ENCODE measurements at places on chromosomes 2 and 18.

DNA sequence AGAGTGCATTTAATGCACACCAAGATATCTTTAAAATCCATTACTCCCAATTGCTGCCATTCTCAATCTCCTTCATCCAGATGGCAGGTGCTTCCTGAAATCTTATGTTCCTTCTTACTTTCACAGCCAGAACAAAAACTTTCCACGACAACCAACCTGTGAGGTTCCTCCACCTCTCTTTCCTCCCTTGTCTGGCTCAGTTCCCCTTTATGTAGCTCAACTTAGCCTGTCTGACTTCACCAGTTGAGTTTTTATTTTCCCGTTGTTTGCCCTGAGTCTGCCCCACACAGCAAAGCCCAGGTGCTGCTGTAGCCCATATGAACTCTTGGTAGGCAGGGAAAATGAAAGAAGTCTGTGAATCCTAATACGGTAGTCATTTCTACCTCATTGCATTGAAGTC lies 112.5 kb downstream of the MREG start:
- DNase-seq = no peak

DNA sequence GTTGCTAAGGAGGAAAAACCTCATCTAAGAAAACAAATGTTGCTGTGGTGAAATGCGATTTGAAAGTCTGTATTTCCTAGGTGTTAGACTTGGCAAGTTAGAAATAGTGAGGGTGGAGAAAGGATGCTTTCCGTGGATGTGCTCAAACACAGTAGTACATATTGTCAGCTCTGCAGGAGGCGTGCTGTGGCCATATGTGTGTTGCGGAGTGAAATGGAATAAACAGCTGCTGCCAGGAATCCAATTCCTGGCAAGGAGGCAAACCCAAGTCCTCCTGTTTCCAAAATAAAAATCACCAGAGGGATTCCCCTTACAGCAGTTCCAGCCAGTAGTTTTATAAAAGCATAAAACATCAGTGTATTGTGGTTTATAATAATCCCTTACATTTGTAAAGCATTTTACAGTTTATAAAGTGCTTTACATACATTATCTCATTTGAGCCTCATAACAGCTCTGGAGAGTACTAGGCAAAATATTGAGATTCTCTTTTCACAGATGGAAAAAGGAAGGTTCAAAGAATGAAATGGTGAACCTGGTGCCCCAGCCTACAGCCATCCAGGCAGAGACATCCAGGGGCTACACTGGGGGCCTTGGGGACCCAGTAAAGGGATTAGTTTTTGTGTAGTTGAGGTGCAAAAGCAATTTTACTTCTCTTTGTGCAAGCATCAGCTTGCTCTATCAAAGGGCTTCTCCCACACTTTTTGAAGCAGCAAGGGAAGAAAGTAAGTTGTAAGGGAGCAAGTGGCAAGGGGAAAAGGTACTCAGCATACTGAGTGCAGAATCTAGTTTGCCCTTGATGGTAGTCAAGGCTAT lies 206.0 kb downstream of the AGPS start:
- peak; percentile 39 for DNase-seq

- no peak for DNase-seq
Observed at GRCh38 chr2:19682493-19682892, 219.3 kb downstream of the TTC32 start.

GRCh38 chr2:116935097-116935814 lies 879.2 kb upstream of the DDX18 start:
- no peak for DNase-seq

DNA sequence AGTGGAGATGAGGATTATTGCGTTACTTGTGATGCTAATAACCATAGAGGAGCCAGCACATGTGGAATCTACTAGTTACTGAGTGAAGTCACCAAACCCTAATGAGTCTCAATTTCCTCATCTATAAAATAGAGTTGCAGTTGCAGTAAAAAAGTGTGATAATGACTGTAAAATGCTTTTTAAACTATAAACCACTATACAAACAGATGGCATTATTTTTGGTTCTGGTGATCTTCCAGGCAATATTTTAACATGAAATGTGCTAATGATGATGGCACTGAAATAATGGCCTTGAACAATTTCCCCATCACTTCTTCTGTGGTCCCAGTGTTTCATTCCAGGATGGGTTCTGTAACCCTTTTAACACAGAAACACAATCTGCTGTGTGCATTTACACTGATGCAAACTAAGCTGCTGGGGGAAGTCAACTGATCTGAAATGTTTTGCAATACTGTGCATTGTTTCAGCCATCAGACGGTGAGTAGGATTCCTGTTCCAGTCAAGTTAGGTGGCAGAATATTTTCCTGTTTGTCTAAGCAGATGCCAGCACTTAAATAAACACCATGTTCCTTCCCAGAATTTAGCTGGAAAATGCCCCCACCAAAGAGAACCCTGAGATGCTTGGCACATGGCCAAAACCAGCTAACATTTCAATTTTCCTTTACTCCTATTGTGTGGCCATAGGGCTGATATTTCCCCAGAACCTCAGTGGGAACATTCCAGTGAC lies 52.6 kb downstream of the TACR1 start:
- peak; percentile 36 for DNase-seq

DNA sequence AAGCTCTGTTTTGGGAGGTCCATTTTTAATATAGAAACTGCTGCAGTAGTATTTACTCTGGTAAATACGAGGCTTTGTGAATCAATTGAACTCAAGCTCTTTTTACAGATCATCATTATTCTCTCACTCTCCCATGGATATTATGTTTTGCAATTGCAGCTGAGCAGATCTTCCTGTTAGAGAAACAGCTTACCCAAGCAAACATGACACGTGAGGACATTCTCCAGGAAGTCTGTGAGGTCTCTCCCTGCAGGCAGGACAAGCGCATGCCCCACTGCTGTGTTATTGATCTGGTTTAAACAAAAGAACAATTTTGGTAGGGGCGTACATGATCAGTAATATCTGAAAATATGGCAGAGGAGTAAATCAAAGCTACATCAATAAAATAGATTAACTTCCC lies 72.1 kb downstream of the COL6A3 start:
- no peak for DNase-seq

DNA sequence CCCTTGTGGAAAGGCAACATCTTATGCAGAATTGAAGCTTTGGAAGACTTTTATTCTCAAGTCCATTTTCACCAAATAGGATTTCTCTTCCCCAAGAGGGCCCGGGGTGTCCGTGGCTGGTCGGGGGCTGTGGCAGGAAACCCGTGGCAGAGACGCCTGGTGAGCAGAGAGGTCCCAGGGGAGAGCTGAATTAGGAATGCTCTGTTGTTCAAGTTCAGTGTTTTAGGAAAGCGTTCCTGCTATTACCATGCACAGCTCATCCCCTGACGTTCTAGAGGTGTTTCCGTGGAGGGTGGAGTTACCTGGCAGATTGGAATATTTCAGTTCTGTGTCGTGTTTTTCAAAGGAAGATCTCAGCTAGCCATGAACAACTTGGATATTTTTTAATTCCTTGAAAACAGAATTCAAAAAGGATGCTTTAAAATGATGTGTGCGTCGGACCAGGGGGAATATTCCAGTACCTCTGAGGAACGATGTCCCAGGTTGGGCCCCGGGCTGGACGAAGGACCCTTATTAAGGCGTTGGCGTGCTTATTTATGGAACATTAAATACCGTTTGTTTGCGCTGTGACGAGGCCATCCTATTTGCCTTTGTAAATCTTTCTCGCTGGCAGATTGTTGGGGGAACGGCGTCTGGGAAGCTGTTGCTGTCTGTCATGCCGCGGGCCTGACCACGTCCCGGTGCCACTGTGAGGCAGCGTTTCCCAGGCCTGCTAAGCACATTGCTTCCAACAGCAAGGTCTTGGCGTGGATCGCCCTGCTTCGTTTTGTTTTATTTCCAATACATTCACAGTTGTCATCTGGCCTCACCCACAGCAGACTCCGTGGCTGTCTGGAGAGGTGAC lies 8.2 kb downstream of the NFATC1 start:
- DNase-seq = no peak

DNA sequence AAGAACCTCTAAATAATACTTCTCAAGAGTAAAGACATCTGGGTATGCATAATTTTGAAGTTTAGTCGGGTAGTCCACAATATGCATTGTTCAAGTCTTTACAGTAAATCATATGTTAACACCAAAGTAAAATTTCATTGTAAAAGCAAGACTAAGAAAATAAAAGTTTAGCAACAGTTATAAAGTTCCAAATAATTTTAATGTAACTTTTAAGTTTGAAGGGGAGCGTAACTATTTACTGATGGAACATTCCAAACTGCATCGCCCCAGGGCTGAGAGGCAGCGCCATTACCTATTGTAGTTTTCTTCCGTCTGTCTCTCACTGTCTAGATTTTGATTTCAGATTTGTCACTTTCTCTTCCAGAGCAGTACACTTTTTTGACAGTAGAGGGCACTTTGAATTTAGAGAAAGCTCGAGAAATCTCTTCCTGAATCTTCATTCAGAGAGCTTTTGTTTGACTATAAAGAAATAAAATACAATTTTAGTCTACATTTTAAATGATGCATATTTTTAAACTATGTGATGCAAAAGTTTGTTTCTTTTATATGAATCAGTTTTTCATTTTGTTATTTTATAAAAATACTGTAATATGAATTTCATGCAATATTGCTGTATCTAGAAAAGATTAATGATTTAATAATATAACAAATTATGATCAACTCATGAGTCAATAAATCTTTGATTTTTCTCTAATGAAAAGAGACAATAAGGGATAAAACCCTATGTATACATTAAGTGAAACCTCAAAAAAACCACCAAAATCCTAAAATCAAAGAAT lies 389.8 kb downstream of the FIGN start:
- peak; percentile 52 for DNase-seq

Data from fibroblast of skin of right biceps (primary cell).